ENCODE measurements at places on chromosomes 12 and 14.

DNA sequence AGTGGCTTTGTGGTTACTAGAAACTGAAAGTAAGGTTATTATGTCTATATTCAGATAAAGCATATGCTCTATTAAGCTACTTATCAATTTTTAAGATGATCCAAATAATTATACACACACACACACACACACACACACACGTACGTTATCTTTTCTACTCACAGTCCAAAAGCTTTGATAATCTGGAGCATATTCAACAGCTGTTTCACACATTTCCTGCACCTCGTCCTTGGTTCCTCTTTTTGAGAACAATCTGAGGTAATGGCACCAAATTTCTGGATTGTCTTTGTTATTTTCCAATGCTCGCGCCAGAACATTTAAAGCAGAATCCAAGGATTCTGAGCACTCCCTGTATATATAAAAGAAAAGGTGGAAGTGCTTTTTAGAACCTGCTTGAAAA lies 37.5 kb downstream of the ZFC3H1 start:
- no peak for DNase-seq

- no peak for DNase-seq
Observed at GRCh38 chr12:24803430-24804245, 145.3 kb downstream of the BCAT1 start.

- no peak for DNase-seq
Observed at GRCh38 chr12:93572712-93573551, 457 bp downstream of the SOCS2 start.

DNA sequence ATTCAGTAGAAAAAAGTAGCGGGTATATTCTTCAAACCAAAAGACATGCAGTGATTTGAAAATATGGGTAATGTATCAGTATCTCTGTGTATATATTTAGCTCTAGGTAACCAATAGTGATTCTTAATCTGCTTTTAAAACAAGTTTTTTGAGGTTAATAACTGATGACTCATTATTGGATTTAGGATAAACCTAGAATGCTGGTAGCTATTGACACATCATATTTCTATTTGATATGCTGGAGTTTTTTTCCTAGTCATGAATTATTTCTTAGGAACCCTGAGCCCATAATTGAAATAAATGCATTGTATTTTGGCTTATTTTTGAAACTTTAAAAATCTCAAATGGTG lies 15.5 kb downstream of the ARF6 start:
- DNase-seq, result no peak

- DNase-seq, result no peak
Observed at GRCh38 chr12:39240587-39240986, 202.3 kb downstream of the KIF21A start.

DNA sequence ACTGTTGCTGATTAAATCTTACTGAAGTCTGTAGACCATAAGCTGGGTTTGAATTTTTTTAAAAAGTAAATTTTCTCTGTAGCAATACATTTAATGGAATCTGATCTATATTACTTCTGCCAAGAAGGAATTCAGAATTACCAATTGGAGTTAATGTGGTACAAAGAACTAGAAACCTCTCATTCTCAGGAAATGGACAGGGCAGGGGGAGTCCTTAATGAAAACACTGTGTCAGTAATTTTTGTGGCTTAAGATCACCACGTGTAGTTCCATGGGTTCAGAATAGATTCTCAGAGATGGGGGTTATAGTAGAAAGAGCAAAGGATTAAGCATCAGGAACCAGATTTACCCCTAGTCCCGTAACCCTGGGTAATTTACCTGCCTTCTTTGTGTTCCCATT lies 30.3 kb downstream of the FBXL14 start:
- no peak for DNase-seq

DNA sequence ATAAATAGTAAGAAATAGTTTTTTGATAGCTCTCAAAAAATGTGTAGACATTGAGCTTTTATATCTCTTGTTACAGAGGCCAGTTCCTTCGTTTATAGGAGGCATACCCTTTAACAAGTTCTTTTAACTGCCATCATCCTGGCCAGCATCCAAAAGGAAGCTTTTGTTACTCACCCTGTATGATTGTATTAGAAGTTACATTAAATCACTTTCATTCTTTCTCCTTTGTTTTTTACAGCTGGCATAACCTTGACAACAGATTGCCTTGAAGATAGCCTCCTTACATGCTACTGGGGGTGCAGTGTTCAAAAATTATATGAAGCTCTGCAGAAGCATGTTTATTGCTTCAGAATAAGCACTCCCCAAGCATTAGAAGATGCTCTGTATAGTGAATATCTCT lies 20.1 kb downstream of the CGRRF1 start:
- no peak for DNase-seq

DNA sequence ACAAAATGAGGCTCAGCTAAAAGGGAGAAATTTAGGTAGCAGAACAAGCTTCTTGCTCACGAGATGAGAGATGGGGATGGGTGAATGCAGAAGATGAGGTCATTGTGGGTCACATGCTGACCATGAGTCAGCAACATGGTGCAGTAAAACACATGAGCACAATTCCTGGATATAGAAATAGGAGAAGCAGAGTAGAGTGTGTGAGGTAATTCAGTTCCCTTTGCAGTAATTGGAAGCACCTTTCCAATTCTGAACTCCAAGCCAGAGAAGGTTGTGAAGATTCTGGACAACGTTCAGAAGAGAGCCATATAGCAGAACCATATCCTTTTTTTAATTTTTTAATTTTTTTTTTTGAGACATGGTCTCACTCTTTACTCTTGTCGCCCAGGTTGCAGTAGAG lies 62.0 kb upstream of the LMNTD1 start:
- no peak for DNase-seq

Measured in iPS DF 19.7 (cell line).